T1000 (cell line): ENCODE measurements at places on chromosomes 6 and 20.

GRCh38 chr6:131216246-131216645, 81.0 kb downstream of the AKAP7 start:
- DNase-seq, result no peak

DNA sequence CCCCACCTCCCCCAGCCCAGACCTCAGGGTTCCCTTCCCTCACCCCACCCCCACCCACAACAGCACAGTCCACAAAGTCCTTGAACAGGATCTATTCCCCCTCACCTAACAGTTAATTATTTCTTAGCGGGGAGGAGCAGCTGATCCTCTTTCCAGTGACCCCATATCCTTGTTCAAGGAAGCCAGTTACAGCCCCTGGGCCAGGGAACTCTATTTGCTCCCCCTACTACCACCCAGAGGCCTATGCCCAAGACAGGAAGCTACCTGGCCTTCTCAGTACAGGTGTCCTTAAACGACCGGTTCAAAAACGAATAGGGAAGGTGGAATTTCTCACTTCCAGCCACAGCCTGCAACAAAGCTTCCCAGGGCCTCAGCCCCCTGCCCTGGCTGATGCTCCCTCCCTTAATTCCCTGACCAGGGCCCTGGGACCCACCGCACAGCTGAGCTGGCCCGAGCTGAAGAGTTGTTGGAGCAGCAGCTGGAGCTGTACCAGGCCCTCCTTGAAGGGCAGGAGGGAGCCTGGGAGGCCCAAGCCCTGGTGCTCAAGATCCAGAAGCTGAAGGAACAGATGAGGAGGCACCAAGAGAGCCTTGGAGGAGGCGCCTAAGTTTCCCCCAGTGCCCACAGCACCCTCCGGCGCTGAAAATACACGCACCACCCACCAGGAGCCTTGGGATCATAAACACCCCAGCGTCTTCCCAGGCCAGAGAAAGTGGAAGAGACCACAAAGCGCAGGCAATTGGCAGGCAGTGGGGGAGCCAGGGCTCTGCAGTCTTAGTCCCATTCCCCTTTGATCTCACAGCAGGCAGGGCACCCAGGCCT, 778 bp downstream of the MCCD1 start:
- DNase-seq, result no peak

- no peak for DNase-seq
Measured at GRCh38 chr6:131972741-131973140, 21.6 kb upstream of the CCN2 start.

- no peak for DNase-seq
Measured at GRCh38 chr6:20400456-20401204, 1.0 kb upstream of the E2F3 start.

DNA sequence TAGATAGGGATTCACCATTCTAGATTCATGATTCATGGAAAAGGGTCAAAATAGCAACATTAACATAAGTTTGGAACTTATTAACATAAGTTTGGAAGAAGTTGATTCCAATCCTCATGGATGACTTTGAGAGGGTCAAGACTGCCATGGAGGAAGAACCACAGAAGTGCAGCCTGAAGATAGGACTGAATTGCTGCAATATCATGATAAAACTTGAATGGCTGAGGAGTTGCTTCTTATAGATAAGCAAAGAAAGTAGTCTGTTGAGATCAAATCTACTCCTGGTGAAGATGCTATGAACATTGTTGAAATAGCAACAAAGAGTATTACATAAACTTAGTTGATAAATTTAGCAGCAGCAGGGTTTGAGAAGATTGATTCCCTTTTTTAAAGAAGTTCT, 62.2 kb downstream of the GMDS start:
- DNase-seq, result no peak

GRCh38 chr20:47727170-47727880, 58.0 kb downstream of the SULF2 start:
- no peak for DNase-seq

- no peak for DNase-seq
Measured at GRCh38 chr6:1864496-1864895, 254.8 kb downstream of the FOXC1 start.

DNA sequence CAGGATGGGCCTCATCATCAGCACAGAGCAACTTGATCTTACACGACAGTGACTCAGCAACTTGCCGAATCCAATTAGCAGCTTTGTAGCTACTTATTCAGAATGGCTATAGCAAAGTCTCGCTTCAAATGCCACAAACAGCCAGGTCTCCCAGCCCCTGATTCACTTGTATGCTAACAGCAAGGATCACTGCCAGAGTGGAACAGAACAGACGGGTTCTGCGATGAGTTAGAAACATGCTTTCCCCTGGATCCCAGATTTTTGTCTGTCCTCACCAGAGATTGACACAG, 254.4 kb downstream of the NRN1 start:
- no peak for DNase-seq

GRCh38 chr6:106885679-106886078, 88.8 kb downstream of the CD24 start:
- no peak for DNase-seq

GRCh38 chr20:47419953-47420514, 63.5 kb upstream of the ZMYND8 start:
- DNase-seq, result no peak

GRCh38 chr20:22407237-22408193, 176.9 kb downstream of the FOXA2 start:
- no peak for DNase-seq

DNA sequence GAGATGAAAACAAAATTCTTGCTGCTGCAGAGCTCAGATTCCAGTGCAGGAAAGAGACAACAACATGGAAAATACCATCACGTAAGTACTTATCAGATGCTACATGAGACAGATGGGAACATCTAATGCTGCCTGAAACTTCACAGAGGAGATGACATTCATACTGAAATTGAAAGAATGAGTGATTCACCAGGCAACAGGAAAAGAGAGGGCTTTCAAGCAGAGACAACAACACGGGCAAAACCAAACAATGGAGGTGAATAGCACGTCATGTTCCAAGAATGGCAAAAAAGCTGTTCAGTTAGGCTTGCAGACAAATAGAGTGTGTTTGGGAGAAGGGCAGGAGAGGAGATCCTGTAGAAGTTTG, 39.3 kb downstream of the GTF2H5 start:
- no peak for DNase-seq

DNA sequence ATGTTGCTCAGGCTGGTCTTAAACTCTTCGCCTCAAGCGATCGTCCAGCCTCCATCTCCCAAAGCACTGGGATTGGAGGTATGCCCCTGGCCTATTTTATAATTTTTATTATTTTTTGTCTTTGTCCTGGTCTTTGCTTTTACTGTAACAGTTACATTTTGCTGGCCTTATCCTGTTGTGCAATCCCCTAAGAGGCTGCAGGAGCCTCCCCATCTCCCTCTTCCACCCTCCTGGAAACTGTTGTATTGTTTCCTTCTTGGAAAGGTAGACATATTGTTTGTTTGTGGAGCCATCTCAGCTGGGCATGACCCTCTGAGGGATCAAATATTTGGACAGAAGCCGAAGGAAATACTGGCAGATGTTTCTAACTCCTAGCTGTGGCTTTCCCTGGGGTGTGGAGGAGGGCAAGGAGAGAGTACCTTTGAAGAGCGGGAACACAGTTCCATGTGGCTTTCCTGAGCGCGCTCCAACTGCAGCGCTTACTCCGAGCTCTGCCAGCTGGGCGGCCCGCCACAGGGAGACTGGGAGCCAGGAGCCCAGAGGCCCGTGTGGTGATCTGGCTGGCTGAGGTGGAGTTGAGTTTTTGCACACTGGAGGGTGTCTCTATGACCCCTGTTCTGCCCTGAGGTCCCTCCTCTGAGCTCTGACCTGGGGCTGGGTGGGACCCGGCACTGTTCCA, 4.9 kb downstream of the MAPK13 start:
- DNase-seq, result no peak

- no peak for DNase-seq
Measured at GRCh38 chr6:40074306-40075055, 140.2 kb upstream of the MOCS1 start.

DNA sequence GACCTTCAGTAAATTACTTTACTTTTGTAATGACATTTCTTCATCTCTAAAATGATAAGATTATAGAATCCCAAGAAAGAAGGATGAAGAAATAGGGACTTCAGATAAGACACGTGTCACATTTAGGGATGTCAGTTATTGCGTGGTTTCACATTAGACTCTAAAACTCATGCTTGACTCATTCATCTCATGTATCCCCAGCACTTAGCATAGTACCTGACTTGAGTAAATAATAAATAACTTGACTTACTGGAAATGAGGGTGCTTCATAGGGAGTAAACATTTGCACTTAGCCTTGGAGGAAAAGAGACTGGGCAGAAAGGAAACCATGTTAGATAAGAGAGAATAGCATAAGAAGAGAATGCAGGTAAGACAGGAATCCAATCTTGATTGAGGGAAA, 37.2 kb downstream of the VTA1 start:
- DNase-seq, result no peak

GRCh38 chr6:156464100-156464878, 312.9 kb upstream of the ARID1B start:
- DNase-seq, result no peak

- DNase-seq, result no peak
Measured at GRCh38 chr6:146498309-146498708, 45.3 kb upstream of the RAB32 start.

DNA sequence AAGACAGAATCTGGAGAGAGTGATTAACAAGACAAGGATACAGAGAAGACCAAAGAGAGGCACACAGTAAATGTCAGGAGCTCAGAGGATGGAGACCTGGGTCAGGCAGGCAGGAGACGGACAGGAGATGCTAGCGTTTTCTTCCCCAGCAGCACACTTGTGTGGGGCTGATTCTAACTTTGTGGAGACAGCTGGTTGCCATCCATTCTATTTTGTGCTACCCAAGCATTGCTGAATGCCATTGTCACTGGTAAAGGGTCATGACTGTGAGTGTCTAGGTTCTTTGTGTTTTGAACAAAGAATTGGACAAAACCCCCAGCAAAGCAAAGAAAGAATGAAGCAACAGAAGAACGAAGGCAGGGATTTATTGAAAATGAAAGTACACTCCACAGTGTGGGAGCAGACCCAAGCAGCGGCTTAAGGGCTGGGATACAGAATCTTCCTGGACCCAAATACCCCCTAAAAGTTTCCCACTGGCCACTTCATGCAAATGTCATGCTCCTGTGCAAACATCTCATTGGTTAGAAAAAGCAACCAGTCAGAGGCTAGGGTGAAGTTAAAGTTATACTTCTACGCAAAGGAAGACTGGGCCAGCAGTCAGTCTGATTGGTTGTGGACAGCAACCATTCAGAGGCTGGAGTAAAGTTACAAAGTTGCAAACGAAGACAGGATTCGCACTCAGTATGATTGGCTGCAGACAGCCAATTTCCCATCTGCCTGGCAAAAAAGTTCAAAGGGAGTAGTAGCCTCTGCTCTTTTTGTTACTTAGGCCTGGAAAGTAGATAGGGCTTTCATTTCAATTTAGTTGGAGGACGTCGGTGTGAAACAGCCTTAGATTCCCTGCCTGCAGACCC, 17.5 kb downstream of the PTK7 start:
- DNase-seq, result no peak

DNA sequence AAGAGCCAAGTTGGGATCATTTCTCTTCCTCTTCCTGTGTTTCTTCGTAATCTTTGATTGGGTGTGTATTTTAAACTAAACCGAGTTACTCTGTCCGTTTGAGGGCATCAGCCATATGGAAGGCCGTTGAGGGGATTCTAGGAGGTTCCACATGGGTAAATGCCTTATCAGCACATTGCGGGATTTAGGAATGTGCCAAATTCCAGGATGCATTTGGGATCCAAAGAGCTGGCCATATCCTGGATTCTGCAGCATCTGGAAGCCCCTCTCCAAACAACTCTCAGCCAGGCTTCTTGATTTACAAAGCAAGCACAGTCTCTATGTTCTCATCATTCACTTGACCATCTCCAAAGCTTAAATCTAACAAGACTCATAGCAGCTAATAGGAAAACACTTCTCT, 67.6 kb upstream of the RIN2 start:
- DNase-seq, result no peak

DNA sequence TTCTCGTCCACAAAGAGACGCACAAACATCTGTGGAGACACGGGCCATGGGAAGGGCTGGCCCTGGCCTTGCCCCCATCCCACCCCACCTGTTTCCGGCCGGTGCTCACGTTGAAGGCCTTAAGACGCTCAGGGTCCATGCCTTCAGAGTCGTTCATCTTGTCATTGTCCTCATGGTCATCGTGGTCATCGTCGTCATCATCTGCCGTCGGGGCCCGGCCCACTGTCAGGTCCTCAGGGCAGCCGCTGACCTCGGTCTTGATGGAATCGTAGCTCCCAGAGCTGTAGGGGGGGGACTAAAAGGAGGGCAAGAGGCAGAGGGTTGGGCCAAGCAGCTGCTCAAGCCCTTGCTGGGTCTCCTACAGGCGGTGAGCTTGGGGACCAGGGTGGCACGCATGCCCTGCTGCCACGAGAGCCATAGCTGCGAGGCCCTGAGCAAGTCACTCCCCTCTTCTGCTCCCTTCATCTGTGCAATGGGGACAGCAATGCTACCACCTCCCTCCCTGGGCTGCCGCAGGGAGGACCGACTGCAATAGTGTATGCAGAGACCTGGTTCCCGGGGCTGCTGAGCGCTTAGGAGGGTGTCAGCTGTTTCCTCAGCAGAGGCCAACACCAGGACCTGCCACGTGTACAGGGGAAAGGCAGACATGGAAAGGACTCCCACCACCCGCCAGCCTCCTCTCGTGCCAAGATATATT, 95.5 kb downstream of the ASXL1 start:
- no peak for DNase-seq

- no peak for DNase-seq
Measured at GRCh38 chr20:1652960-1653359, 4.6 kb downstream of the SIRPG start.

DNA sequence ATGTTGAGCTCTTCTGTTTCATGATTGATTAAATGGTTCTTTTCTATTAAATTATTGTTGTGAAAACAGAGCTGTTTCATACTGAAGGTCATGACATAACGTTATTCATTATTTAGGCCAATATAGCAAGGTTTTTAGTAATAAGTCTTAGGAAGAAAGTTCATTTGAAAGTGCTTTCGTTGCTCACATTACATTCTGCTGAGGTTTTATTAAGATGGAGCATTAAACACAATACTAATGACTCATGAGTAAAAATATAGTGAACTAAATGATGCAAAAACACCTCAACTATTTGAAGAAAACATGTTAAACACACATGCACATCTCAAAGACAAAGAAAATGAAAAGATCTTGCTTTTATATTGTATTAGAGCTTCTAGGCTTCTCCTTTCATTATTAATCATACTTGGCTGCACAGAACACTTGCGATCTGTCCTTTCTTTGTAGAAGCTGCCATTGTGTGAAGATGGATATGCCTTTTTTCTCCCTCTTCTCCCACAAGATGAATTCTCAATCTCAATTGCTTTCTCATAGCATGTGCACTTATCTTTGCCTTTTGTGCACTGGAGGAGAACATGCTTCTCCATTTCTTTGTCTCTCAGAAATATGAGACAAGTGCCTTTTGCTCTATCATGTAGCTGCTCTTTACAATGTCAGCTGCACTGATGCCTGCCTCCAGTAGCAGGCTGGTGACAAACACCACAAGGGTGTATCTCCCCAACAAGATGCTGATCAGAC, 312.4 kb downstream of the PHF3 start:
- DNase-seq, result no peak

- no peak for DNase-seq
Measured at GRCh38 chr20:51831866-51832265, 29.5 kb upstream of the SALL4 start.
